ENCODE measurements at places on chromosomes 6 and 20. TPM values are rescaled to one million over a fixed set of nuclear protein-coding genes. Genes with fewer than 3 reads are reported as not detected.

DNA sequence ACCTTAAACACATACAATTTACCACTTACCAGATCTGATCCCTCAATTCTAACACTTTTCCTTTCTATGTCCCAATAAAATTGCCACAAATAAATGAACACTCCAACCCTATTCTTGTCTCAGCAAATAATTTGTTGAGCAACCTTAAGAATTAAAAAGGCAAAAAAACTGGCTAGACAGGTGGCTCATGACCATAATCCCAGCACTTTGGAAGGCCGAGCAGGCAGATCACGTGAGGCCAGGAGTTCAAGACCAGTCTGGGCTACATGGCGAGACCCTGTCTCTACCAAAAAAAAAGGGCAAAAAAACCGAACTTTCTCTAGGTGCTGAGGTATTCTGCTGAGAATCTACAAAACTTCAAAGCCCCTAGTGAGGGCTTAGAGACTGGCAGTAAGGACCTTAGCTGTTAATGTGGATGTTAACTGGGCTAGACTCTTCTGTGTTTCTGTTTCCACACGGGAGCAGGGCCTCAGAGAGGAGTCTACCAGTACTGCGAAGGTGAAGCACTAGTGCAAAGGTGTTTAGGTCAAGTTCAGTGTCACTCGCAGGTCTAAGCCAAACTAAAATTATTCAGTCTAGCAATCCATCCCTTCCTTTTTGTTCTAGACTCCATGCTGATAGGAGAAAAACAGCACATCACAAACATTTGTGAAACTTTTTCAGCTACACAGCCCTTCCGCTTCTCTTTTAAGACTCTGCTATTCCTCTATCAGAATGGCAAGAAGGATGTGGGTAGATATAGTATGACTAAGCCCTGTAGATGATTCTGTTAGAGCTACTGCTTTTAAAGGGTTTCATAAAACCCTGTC is 2.6 kb downstream of the FASTKD5 start:
- no peak for DNase-seq

- no peak for DNase-seq
Measured at GRCh38 chr6:106053484-106054205, 32.5 kb upstream of the PRDM1 start.

The LY6G6F gene
- total RNA-seq: not detected

GRCh38 chr6:40210628-40211056 is 276.4 kb upstream of the MOCS1 start:
- no peak for DNase-seq

DNA sequence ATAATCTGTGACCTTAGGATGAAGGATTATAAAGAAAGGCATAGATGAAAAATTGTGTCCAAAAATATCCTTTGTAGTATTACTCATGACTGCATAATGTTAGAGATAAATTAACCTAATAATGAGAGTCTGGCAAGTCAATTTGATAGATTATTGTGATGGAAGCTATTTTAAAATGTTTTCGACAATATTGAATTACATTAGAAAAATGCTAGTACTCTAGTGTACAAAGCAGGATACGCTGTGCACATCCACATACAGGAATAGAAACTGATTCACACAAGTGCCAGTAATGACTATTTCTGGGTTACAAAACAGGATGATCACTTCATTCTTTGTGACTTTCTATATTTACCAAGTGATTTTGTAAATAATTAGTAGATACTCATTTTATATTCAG is 3.3 kb downstream of the SLC17A2 start:
- no peak for DNase-seq

The ABHD16B gene
- total RNA-seq: not detected

The OLIG3 gene
- not detected for total RNA-seq

DNA sequence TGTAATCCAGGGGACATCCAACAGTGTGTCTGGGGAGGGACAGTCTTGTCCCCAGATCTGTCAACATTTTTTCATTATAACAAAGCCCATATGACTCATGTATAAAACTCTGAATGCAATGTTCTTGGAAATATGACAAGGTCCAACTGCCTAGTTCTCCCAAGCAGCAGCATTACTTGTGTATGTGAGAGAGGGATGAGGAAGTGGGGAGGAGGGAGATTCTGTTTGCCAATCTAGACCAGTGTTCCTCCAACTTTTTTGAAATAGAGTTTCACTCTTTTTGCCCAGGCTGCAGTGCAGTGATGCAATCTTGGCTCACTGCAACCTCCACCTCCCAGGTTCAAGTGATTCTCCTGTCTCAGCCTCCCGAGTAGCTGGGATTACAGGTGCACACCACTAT is 394.8 kb downstream of the DHX35 start:
- no peak for DNase-seq

DNA sequence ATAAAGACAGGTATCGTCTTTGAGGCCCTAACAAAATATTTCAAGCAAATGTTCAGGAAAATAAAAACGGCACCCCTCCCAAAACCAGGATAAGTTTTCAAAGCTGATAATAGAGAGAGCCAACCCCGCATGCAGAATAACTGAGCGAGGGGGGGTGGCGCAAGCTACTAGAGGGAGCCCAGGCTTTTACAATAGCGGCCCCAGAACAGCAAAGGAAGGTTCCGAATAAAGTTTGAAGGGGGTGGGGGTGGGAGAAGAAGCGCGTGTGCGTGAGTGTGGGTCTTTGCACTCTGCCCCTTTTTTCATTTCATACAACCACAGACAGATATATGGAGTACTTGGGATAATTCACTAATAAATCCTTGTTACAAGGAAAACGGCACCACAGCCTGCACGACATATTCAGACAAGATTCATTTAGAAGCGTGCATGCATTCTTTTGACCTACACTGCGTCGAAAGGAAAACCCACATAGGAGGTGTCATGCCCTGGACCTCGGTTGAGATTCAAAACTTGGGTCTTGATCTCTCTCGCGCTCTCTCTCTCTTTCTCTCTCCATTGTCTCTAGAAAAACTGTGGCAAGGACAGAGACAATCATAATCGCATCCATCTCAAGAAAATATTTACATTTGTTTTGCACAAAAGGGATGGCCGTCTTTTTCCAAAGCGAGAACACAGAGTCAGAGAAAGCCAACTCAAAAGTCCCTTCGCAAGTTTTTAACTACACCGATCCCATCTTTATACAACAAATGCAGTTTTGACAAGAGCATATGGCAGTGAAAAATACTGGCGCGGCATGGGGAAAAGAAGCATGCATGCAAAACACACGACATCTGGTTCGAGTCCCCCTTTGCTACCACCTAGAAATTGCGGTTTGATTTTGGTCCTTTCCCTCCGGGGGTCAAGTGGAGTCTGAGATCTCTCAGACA is 1.6 kb downstream of the OLIG3 start:
- DNase-seq: no peak

The TNFRSF6B gene
- total RNA-seq: 32.9 TPM

GRCh38 chr6:168206661-168207274 is 112.8 kb downstream of the DACT2 start:
- DNase-seq: no peak

Data from thoracic aorta (tissue), 2 donors.